ENCODE measurements at places on chromosomes 4 and X.

DNA sequence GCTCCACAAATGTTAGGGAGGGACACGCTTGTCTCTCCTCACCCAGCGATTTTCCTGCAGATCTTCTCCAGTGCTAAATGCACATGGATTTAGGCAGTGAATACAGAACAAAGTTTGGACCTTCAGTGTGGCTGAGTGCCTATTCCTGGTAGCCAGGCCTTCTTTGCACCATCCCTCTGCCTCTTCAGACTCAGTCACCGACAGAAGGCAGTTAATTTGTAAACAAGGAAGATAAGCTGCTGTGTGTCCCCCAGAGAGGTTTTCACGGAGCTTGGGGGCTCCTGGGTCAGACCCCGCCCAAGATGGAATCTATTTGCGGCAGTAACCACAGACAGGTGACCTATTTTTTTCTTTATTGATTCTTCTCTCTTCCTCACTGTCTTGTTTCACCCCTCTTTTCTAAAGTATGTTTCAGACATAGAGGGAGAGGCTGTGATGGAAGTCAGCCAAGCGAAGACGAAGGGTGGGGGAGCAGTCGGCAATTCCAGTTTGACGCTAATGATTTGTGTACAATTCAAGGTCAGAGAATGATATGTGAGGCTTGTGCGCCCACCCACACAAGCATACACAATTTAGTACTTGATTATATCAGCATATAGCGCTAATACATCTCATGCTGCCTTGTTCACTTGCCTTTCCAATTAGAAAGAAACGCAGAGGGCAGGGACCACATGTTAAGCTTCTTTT, 200.8 kb downstream of the MGST2 start:
- DNase-seq = no peak

DNA sequence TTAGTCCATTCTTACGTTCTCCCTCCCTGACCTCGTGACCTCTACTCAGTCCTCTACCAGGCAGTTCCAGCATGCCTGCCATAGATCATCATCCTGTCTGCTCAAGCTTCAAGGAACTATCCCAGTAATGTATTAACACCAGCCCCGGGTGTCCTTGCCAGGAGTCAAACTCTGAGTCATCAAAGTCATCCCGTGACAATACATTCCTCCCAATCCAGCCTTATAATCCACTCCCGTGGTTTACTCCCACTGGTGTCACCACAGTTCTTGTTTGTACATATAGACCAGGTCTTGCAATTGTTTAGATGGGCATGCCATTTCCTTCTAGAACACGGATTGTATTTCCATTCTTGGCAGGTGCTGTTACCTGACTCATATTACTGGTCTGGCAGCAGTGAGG, 68.7 kb upstream of the TAB3 start:
- DNase-seq = peak; percentile 27

GRCh38 chr4:67103001-67103747, 442.1 kb downstream of the CENPC start:
- no peak for DNase-seq

GRCh38 chr4:188139141-188139540, at the start of gene TRIML1:
TSS of gene TRIML1 (plus strand) at chr4:188139441. CDS start at chr4:188139559, 118 bp downstream.
- no peak for DNase-seq

DNA sequence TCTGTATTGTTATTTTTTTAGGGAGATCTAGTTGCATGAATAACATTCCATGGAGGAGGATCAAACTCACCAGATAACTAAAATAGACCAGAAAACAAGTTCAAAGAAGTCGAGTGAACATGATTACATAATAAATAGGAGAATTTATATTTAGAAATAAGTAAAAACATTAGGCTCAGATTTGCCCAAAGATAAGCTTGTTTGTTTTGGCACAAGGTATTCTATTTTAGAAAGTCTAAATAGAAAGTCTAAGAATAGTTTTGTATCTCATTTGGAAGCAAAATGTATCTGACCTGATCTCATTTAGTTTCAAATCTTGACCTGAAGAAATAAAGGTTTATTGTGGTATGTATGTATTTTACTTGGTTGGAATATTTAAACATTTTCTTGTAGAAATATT, 670.6 kb upstream of the GALNTL6 start:
- no peak for DNase-seq

GRCh38 chrX:27917713-27918500, 63.3 kb downstream of the DCAF8L1 start:
- DNase-seq = no peak

- no peak for DNase-seq
These were observed 1.4 kb downstream of the RAI2 start for GRCh38 chrX:17859609-17860178.

- DNase-seq = no peak
These were observed 97.3 kb downstream of the NKX6-1 start for GRCh38 chr4:84401701-84402306.

DNA sequence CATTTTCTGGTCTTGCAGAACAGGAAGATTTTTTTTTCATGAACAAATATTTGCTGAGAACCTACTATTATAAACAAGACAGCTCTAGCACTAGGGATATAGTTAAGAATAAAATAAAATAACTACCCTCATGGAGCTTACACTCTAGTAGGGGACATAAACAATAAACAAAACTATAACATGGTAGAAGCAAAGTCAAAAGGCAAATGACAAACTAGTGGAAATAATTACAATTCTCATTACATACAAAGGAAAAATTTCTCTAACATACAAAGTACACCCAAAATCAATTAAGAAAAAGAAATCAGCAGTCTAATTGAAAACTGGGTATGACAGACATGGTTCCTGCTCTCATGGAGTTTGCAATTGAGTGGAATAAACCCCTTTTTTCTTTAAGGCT, 32.0 kb downstream of the VSIG4 start:
- DNase-seq = no peak

DNA sequence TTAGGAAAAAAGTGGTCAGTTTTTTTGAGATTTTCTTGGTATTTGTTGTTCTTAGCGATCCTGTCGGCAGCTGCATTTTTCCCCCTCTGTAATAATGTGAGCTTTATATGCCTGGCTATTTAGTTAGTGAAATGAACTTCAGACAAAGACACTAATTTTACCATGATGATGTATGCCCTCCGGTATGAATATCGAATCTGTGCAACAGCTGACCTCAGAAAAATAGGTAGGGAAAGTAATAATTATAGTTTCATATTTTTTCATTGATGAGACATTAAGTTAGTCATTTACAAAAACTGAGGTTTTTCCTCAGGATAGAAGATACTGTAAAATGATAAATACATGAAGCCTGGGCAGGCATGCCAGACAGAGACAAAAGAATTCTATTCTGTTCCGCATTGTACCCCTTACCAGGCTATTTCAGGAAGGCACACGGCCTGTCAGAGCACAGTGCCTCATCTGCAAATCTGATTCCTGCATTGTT, 155.8 kb downstream of the SHROOM3 start:
- peak; percentile 76 for DNase-seq

- DNase-seq = no peak
These were observed 155.3 kb upstream of the GPC4 start for GRCh38 chrX:133570549-133570948.

- DNase-seq = peak; percentile 1
These were observed 204.2 kb downstream of the PABPC4L start for GRCh38 chr4:133997436-133997835.

GRCh38 chrX:85244450-85245211, 840 bp downstream of the ZNF711 start:
- no peak for DNase-seq
